ENCODE measurements at places on chromosomes 1 and 21.
A peak's percentile ranks its signal among the peaks of the same experiment; 100 is the strongest.

DNA sequence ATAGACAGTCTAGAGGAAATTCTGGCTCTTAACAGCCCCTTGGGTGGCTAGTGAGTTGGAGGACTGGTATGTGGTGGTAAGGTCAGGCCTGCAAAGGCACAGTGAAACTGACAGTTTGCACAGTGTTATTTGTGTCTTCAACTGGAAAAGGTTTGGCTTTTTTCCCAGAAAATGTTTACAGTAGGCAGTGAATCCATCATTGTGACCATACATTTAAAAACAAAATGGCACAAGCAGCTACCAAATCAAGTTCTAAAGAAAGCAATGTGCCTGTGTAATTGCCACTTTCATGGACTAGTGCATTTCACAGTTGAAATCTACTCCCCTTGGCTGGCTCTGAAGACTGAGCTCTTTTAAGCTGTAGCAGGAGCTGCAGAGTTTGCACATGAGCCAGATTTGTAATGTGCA, 24.8 kb downstream of the ATPAF1 start:
- peak; percentile 99 for DNase-seq

DNA sequence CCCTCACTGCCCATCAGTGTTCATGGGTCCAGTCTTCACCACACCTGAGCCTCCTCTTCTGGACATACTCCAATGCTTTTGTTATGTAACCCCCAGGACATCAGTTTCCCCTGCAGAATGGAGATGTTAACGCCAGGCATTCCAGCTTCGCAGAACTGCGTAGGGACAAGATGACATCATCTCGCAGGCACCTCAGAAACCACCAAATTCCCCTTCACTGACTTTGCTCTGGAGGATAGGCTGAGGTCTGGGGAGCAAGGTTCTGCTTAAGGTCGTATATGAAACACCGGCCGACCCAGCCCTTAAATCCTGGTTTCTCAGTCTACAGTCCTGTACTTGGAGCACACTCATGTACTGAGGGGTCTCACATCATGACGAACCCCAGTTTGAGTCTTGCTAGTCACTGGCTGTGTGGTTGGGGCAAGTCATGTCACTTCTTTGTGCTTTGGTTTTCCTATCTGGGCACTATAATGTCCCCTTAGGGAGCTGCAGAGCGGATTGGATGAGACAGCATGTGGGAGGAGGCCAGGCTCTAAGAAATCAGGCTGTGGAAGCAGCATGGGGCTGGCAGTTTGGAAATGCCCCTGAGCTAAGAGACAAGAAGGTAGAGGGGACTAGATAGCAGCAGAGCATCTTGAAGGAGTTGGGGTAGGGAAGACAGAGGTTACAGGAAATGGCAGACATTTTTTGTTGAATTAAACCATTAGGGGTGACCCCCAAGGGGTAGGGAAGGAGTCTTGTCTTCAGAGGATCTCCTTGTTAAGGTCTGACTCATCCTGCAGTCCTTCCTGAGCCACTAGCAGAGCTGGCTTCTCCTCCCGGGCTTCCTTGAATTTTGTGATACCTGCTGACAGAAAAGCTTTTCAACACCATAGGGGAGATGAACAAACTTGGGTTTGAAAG, 138.3 kb downstream of the FOXD2 start:
- no peak for DNase-seq

- DNase-seq: no peak
Measured at GRCh38 chr1:77829851-77830250, 50.4 kb downstream of the MIGA1 start.

DNA sequence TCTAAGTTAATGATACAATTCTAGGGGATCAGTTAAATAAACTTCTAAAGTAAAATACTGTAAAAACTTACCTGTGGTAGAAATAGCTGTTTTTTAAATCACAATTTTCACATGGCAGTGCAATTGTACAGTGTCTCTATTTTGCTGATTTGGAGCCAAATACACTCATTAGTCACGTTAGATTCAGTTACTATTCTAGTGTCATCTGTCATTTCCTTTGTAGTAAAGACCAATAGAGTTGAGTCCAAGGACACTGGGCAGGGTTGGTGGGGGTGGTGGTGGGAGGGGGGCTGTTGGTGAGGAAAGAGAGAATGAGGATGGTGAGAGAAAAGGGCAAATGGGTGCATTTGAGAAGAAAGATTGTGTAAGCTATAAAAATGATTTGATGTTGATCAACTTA, 33.6 kb downstream of the CD55 start:
- DNase-seq: no peak

DNA sequence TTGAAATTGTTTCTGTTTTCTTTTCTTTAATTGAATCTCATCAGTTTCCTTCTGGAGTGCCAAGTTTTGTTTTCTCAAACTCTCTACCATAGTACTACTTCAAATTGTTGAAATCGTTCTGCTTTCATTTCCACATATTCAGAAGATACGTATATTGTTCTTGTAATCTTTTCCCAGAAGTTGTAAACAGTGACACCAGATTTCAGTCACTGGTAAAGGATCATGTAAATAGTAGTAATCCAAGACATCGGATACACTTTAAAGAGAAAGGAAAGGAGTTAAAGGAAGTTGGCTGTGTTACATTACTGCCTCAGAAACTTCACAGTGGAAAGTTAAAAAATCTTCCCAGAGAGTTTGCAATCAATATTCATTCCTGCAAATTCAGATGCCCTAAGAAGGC, 67.5 kb downstream of the RGL1 start:
- no peak for DNase-seq

- no peak for DNase-seq
Measured at GRCh38 chr1:22376546-22376945, 75.1 kb upstream of the ZBTB40 start.

DNA sequence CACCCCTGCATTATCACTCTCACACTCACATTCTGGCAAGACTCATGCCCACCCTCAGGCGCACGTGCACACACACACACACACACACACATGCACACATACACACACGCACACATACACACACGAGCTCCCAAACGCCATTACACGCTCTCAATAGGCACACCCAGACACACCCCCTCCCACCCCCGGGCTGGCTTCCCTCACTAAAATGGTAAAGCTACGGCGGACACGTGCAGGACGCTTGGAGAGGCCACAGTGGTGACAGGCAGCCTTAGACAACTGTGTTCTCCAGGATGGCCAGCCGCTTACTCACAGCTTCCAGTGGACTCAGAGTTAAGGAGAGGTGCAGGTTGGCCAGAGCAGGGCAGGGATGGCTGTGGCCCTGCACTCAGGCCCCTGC, 10.1 kb downstream of the MATN1 start:
- DNase-seq: no peak

DNA sequence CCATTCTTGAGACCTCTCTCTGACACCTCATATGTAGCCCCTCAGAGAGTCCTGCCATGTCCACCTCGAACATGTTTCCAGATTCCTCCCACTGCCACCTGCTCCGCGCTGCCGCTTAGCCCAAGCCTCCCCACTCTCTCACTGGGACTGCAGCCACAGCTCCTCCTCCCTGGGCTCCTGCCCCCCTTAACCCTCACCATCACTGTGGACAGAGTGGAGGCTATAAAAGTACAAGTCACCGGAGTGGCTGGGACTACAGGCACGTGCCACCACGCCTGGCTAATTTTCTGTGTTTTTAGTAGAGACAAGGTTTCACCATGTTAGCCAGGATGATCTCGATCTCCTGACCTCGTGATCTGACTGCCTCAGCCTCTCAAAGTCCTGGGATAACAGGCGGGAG, 77.0 kb downstream of the VWA5B1 start:
- DNase-seq: no peak

DNA sequence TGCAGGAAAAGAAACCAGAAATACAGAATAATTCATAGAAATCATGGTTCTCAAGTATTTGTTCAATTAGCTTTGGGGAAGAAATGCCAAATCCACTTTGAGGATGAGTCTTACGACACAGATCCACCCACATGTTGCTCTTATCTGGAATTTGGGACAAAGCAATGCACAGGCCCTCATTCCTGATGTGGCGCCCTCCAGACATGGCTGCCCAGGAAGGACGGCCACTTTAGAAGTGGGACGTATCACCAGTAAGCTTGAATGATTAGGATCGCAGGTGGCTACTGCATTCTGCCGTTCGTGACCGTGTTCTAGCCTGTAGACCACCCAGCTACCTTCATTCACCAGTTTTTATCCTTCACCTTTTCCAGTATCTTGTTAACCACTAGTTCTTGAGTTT, 20.1 kb upstream of the NCMAP start:
- no peak for DNase-seq
